ENCODE measurements at places on chromosomes 4 and X. TPM values are rescaled to one million over a fixed set of nuclear protein-coding genes. Genes with fewer than 3 reads are reported as not detected.

PNMA3 gene
- 0.11 TPM for total RNA-seq

EPHA5 gene
- not detected for total RNA-seq

EFHC2 gene
- total RNA-seq: not detected

SORBS2 gene
- total RNA-seq: 90.1 TPM

GAGE12J gene
- total RNA-seq: not detected

CXCL1 gene
- total RNA-seq: 1.1 TPM

QRFPR gene
- total RNA-seq: not detected

IL2RG gene
- total RNA-seq: 3.8 TPM

CPE gene
- 4.2 TPM for total RNA-seq

CLNK gene
- not detected for total RNA-seq

TLR1 gene
- total RNA-seq: 8.6 TPM

SULT1B1 gene
- total RNA-seq: 66.3 TPM

CTAG2 gene
- total RNA-seq: not detected

NPY2R gene
- total RNA-seq: not detected

BMX gene
- total RNA-seq: 0.51 TPM

ARL9 gene
- not detected for total RNA-seq

NR3C2 gene
- total RNA-seq: 4.8 TPM

ATOH1 gene
- not detected for total RNA-seq

OTC gene
- total RNA-seq: 125 TPM

FBXW7 gene
- 25.5 TPM for total RNA-seq

MAGEC2 gene
- not detected for total RNA-seq

WDR19 gene
- 11.4 TPM for total RNA-seq

CPLX1 gene
- 2.6 TPM for total RNA-seq

LANCL3 gene
- 0.10 TPM for total RNA-seq
